Cortex of kidney (tissue), 1 donor: ENCODE measurements at places on chromosomes 7 and 10.

- no peak for DNase-seq
Observed at GRCh38 chr10:72087969-72088888, at the start of gene SPOCK2. Gene SPOCK2, minus strand, starts transcription at chr10:72088551. Its CDS starts 223 bp downstream, at chr10:72088328.

GRCh38 chr10:13450069-13450468 lies 78.7 kb downstream of the BEND7 start:
- no peak for DNase-seq

DNA sequence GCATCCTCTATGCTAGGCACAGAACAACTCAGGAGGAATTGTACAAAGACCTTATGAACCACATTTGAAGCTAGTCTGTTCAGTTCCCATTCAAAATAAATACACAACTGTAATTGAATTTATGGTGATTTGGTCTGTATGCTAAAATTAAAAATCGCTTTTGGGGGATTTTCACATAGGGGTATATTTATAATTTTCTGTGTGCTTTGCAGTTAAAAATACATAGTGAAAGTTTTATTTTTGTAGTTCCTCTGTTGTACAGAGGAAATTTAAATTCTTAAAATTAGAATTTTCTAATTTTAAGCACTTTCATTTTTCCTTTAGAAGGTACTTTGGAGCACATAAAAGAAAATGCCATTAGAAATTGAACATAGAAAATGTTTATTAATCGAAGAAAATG lies 6.9 kb downstream of the RABGEF1 start:
- DNase-seq, result no peak

DNA sequence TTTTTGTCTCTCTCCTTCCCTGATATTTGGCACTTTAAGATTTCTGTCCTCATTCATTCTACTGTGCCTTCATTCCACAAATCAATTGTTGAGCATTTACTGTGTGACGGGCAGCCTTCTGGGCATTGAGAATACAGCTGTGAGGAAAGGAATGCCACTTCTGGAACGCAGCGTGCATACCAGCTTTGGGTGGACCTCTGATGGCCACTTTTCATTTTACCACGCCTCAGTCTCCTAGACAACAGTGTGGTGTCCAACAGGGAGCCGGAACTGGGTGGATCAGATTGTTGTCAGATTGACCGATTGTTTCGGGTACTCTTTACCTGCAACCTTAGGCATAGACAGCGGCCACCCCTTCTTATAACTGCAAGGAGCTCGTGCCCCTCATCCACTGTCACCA lies 222.7 kb upstream of the DPP6 start:
- DNase-seq, result no peak

- DNase-seq, result no peak
Observed at GRCh38 chr10:24208661-24209431, at the start of gene KIAA1217. Gene KIAA1217, plus strand, starts transcription at chr10:24209138. Its CDS starts 56 bp downstream, at chr10:24209194.
